ENCODE measurements at places on chromosomes 12 and 14. TPM values are rescaled to one million over a fixed set of nuclear protein-coding genes. Genes with fewer than 3 reads are reported as not detected.

GRCh38 chr14:70810621-70811020, 1.3 kb upstream of the MAP3K9 start:
- no peak overlapping the region for H3K4me3 ChIP-seq
- H3K27me3 ChIP-seq, result peaks cover 10% of the 10 kb centered on the region
- peaks cover 18% of the 10 kb centered on the region for H3K4me1 ChIP-seq
- no peaks in the 10 kb centered on the region for H3K36me3 ChIP-seq
- no peak overlapping the region for H3K27ac ChIP-seq

DNA sequence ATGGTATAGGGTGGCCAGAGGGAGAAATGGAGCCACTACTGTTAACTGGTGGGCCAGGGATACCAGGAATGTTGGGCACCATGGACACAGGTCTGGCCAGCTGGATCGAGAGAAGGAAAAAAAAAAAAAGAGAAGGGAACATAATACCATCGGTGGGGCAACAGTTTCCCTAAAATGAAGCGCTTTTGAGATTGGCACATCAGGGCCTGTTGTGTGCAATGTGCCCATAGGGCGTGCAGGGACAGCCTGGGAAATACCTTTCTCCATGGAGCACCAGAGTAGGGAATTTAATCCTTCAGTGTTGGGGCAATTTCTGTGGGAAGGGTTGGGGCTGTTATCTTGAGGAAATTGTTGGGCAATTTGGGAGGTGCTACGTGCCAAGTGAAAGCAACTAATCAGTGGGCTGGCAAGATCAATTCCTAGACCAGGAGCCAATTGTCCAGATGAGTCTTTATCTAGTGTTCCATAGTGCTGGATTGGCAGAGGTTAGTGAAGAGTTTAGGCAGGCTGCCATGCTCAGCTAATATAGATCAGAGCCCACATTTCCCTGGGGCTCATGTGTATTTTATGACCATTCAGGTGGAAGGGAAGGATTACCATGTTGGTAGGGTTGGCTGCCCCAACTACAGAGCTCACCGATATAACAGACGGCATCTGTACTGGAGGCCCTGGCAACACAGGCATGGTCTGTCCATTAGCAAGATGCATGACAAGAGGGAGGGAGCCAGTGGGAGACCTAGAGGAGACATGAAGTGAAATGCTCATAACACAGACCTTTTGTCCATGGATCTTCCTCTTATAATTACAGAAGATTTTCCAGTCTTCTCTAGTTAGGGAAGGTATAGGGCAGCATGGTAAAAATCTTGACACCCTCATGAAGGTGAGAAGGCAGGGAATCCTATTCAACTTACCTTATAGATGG, 25.5 kb upstream of the NPFF start:
- H3K27ac ChIP-seq, result no peak overlapping the region
- no peak overlapping the region for H3K4me3 ChIP-seq
- no peak for DNase-seq
- peaks cover 20% of the 10 kb centered on the region for H3K4me1 ChIP-seq
- peaks cover 99% of the 10 kb centered on the region for H3K36me3 ChIP-seq
- H3K27me3 ChIP-seq, result no peaks in the 10 kb centered on the region

- no peak overlapping the region for H3K27ac ChIP-seq
- H3K36me3 ChIP-seq, result no peaks in the 10 kb centered on the region
- no peak overlapping the region for H3K4me3 ChIP-seq
These were observed 162.6 kb downstream of the PPFIA2 start for GRCh38 chr12:81596558-81596957.

GRCh38 chr14:54291491-54292191, 105.2 kb upstream of the CDKN3 start:
- H3K27ac ChIP-seq, result peak overlapping the region; percentile 50
- H3K36me3 ChIP-seq, result no peaks in the 10 kb centered on the region
- H3K27me3 ChIP-seq, result no peaks in the 10 kb centered on the region
- H3K4me3 ChIP-seq, result no peak overlapping the region
- DNase-seq, result no peak
- H3K4me1 ChIP-seq, result no peaks in the 10 kb centered on the region

GLIPR1L1 gene
- not detected for total RNA-seq
